ENCODE measurements at places on chromosomes 5 and 9. TPM values are rescaled to one million over a fixed set of nuclear protein-coding genes. Genes with fewer than 3 reads are reported as not detected.

ITGA2 gene
- 36.6 TPM for total RNA-seq

MCTP1 gene
- total RNA-seq: 0.44 TPM

CDKN2A gene
- 89.7 TPM for total RNA-seq

PLPP1 gene
- total RNA-seq: 10.5 TPM

PTPRD gene
- total RNA-seq: 0.02 TPM

IFNA21 gene
- not detected for total RNA-seq

KCNIP1 gene
- total RNA-seq: not detected

ZNG1A gene
- total RNA-seq: 48.5 TPM

SIL1 gene
- 34.0 TPM for total RNA-seq

BTNL9 gene
- 11.7 TPM for total RNA-seq

SLCO4C1 gene
- total RNA-seq: 0.12 TPM

LRRC19 gene
- not detected for total RNA-seq

NTNG2 gene
- 2.5 TPM for total RNA-seq

TMEM232 gene
- 1.2 TPM for total RNA-seq

SHC3 gene
- total RNA-seq: 0.27 TPM

IRX2 gene
- not detected for total RNA-seq

All from HCT116 (cell line).